ENCODE measurements at places on chromosomes 5 and 9.

DNA sequence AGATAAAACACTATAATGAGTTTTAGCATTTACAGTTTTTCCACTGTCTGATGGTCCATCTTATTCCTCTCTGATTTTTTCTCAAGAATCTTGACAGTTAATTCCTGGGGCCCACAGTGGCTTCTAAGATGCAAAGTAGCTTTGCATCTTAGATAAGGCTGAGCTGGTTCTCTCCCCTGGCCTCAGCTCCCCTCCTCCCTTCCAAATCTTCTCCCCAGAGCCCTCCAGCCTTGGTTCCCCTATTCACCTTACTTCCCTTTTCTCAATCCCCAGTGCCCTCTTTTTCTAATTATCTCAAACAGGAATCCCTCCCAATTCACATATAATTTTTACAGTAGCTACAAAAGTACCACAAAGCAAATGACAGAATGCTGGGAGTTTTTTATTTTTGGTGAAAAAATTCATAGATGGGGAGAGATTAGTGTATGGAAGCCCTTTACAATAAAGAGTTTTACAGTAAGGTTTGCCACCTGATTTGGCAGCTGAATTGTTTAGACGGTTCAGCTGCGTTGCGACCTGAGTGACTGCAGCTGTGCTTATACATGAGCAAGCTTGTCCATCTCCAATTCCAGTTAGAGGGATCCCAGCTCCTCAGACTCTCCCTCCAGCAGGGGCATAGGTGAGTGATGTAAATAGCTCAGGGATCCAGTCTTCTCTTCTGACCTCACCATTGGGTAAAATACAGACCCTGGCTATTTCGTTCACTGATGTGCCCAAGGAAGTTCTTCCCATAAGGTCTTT, 51.4 kb upstream of the CKMT2 start:
- no peak for DNase-seq

GRCh38 chr5:17929171-17929570, 294.9 kb downstream of the TAF11L14 start:
- no peak for DNase-seq

- no peak for DNase-seq
Observed at GRCh38 chr9:120982836-120983235, 56.2 kb upstream of the TRAF1 start.

DNA sequence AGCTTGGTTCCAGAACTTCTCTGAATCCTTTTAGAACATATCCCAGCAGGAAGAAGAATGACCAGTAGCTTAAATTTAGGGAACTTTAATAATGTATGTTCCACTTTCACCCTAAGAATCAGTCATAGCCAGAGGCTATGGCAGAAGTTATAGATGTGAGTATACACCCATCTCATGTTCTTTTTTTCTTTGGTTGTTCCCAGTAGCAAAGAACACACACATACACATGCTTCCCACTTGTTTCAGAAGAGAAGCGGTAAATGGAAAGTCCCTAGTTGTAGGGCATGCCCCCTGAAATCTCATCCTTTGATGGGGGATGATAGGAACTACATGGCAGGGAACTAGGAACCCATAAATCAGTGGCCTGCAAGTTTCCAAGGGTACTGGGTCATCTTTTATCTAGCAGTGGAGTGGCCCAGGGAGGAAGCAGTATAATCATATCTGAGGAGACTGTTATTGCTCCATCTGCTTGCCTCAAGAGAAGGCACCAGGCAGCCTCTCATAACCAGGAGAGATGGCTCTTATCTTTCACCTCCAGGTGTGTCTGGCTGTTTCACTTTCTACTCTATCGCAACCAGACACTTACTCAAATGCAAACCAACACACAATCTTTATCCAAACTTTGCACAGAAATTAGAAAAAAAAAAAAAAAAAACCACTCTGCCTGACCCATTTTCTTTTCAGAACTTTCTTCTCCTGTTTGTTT, 109.5 kb downstream of the SNCAIP start:
- DNase-seq, result peak; percentile 69

DNA sequence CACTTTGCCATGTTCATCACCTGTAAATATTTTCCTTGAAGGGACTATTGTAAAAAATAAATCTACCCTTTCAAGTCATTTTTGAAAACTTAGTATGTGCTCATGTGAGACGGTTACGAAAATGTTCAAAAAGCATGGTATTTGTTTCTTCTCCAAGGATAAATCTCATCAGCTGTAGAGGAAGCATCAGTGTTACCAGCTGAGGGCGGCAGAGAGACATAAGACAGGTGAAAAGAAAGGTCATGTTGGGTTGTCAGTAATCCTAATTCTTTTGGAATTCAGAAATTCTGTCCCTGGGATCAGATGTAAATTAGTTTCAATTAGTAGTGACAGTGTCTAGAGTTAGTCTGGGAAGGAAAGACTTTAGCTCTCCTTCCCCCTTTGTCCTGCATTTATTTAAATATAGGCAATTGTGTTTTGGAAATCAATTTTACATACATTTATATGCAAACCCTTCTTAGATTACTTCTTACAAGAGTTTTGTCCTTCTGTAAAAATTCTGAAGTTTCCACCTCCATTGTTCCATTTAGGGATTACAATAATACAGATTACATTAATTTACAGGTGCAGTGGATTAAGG, 791.9 kb upstream of the CDH6 start:
- peak; percentile 32 for DNase-seq

GRCh38 chr5:143023411-143024096, 253.4 kb downstream of the ARHGAP26 start:
- DNase-seq, result no peak

DNA sequence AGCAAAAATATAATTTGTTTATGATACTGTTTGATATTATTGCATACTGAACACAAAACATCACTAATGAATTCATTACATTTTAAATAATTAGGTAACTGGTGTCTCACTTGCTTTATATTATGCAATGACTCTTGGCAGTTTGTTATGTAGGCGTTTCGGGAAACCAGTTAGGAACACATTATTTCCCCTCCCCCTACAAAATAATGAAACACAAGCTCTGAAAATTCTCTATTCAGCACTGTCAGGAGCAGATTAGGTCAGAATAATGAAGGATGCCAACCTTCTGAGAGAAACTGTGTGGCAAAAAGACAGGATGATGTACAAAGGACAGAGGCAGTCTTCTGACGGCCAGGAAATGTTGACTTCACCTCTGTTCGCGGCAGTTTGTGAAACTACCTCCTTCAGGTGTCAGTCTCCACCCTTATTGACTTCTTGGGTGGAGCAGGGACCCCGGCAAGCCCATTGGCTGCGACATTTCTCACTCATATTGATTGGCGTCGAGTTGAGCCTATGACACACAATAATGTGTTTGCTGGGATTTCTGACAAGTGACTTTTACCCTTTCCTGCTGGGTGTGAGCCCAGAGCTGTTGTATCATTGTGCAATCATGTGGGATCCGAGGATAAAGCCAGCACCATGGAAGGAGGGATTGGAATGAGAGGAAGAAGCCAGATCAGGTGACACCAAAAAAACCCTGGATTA, 33.9 kb downstream of the SH3PXD2B start:
- DNase-seq, result no peak

GRCh38 chr9:69030851-69031645, 4.5 kb upstream of the FXN start:
- DNase-seq, result no peak

DNA sequence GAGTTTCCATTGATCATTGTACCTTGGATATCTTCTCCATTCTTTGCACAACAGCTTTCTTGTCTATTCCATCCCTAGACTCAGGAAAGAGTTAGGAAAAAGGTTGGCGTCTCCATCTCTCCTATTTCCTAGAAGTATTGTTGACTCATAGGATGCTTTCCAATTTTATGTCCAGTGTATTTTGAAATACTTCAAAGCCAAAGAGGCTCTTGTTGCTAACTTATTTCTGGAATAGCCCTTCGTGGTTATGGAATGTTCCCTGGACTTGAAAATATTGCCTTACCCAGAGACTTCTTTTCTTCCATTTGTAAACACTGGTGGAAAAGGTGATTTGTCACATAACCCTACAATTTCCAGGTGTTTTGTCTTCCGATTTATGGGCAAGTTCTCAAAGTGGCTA, 402.3 kb upstream of the ZNF608 start:
- no peak for DNase-seq

- no peak for DNase-seq
Observed at GRCh38 chr9:75531588-75531987, 358.9 kb upstream of the PCSK5 start.

GRCh38 chr9:37119360-37119759, 1.0 kb upstream of the ZCCHC7 start:
- DNase-seq, result no peak

- no peak for DNase-seq
Observed at GRCh38 chr9:114691046-114691955, 9.3 kb upstream of the TEX48 start.

DNA sequence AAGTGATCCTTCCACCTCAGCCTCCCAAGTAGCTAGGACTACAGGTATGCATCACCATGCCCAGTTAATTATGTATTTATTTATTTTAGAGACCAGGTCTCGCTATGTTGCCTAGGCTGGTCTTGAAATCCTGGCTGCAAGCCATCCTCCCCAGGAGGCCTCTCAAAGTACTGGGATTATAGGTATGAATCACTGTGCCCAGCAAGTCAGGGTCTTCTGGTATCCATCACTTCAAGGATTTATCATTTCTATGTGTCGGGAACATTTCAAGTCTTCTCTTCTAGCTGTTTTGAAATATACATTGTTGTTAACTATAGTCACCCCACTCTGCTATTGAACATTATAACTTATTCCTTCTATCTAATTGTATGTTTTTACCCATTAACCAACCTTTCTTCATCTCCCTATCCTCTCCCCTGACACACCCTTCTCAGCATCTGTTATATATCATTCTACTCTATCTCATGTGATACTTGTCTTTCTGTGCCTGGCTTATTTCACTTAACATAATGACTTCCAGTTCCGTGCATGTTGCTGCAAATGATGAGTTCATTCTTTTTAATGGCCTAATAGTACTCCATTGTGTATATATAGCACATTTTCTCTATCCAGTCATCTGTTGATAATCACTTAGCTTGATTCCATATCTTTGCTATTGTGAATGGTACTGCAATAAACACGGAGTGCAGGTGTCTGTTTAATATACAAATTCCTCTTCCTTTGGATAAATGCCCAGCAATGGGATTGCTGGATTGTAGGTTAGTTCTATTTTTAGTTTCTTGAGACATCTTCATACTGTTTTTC, 26.4 kb downstream of the UTP15 start:
- no peak for DNase-seq

- no peak for DNase-seq
Observed at GRCh38 chr9:126643945-126644527, 30.3 kb downstream of the LMX1B start.

DNA sequence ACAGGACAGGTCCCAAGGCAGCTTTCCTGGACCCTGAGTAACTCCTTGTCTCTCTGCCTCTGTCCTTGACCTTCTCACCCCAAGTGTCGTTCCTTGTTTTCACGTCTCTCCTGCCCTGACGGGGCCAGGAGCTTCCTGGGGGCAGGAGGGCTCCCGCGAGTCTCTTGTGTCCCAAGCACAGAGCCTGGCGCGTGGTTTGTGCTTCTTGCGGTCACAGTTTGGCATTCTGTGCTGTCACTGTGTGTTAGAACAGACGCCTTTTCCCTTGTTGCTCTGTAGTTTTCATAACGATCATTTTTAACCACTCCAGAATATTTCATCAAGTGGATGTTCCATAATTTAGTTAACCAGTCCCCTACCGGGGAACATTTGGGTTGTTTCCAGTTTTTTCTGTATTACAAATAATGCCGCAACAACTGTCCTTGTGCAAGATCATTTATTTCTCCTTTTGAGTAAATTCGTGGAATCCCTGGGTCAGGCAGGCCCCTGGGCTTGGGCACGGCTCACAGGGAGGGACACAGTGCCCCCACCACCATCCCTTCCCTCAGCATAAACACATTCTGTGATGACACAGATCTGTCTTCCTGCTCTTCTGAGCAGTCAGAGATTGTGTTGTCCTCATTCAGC, 71.9 kb downstream of the TSPAN17 start:
- DNase-seq, result no peak

- DNase-seq, result no peak
Observed at GRCh38 chr5:18749763-18750162, 1115.5 kb downstream of the TAF11L14 start.

- no peak for DNase-seq
Observed at GRCh38 chr9:12838546-12838945, 63.7 kb downstream of the LURAP1L start.

- DNase-seq, result peak; percentile 51
Observed at GRCh38 chr9:12775679-12776512, 1.1 kb downstream of the LURAP1L start.

- no peak for DNase-seq
Observed at GRCh38 chr9:21833090-21833801, 30.8 kb downstream of the MTAP start.

DNA sequence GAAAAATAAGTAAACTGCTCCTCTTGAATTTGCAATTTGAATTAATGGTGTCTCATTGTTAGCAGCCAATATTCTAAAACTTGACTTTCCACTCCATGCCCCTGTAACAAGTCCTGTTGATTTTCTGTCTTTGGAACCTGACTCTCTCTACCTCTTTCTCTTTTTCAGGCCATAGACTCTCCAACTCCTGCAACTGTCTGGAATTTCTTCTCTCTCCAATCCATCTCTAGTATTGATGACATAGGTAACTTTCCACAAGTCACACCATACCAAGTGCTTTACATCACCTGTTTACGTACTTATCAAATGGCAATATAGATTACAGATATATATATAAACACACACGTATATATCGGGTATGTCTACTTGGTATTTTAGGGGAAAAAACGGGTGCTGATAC, 923 bp downstream of the C5orf34 start:
- DNase-seq, result peak; percentile 11

DNA sequence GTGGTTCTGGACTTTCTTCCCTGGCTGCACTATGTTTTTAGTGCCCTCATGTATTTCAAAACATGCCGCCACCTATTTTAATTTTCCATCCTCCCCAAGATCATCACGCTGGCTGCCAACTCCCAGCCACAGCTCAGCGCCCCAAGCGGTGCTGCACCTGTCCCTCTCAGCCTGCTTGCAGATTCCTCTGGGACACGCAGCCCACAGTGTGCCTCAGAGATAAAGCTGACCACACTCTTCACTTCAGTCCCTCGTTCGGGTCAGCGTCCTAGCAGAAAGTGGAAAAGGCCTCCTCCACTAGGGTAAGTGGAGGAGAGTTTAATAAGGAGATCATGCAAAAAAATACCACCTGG, 56.2 kb upstream of the CKS2 start:
- DNase-seq, result no peak

DNA sequence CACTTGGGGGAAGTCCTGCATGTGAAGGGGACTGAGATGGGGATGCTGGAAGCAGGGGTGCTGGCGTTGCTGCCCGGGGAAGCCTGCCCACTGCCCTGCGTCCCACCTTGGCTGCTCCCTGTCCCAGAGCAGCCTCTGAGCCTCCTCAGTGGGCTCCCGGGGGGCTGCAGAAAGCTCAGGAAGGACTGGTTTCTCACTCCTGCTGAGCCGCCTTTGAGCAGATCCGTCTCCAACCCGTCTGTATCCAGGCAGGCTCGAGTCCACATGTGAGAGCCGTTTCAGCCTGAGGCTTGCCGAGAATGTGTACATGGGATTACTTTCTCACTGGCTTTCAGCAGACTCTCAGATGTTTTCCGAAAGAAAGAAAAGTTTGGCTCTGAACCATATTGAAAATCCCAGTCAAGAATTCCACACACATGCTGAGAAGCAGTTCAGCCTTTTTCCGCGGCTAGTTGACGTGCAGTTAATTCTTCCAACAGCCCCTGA, 95.3 kb upstream of the COL5A1 start:
- DNase-seq, result no peak

All from hematopoietic multipotent progenitor cell treated with erythropoietin and hydrocortisone succinate and interleukin-3 and kit ligand, for 8 days (in vitro differentiated cells).